ENCODE measurements at places on chromosomes 11 and 22.
A peak's percentile ranks its signal among the peaks of the same experiment; 100 is the strongest.

DNA sequence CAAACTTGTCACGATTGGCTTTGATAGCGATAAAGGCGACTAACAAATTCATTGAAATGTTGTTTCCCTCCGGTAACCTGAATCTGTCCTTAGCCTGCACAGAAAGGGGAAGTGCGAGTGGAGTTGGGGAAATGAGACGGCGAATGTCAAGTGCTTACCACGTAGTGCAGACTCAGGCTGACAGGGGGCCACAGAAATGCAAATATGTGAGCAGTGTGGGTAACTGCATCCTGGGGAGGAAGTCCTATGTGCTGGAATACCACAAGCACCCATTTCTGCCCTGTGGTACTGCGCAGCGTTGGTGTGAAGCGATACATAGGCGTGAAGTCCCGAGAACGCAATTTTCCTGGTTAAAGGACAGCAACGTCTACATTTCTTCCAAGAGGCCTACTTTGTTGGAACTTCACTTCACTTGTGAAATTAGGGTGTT is 869 bp upstream of the EIF4ENIF1 start:
- peak; percentile 38 for DNase-seq

- DNase-seq = no peak
These were observed 141.5 kb downstream of the OR4C45 start for GRCh38 chr11:50174189-50174588.

DNA sequence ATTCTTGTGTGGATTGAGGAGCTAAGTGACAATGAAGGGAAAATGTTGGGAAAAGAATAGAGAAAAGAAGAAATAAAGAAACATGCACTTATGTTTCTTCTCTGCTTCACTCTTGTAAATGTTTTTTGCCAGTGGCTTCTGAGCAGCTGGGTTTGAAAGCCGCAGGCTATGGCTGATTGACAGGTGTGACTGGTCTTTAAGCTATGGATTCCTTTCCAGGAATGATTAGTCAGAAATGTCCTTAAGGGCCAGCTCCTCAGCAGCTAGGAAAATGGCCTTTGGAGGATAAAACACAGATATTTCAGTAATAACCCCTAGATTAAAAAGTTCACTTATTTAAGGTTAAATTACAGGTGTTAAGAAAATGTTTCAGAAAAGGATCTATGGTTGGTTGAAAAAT is 6.5 kb upstream of the USP28 start:
- no peak for DNase-seq

GRCh38 chr22:31130873-31131272 is 8.1 kb downstream of the INPP5J start:
- DNase-seq = no peak

GRCh38 chr11:75855206-75855605 is 40.2 kb downstream of the UVRAG start:
- no peak for DNase-seq

GRCh38 chr22:39176714-39177455 is 24.4 kb upstream of the CBX7 start:
- DNase-seq = no peak
